ENCODE measurements at places on chromosomes 12 and 14.

DNA sequence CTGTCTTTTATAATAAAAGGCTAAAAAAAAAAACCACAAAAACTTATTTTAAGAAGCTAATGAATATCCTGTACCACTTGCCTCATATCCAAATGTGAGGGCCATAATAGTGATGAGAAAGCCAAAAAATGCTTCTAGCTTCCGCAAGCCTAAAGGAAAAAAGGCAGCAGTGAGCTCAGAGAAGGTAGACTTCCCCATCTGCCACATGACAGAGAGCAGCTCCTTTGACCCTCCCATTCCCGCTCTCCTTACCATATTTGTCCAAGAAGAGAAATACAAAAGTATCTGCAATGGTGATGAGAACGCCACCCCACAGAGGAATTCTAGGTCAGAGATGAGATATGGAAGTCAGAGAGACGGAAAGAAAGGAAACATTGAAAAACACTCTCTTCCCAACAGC lies 27.1 kb downstream of the SLC11A2 start:
- DNase-seq, result no peak

DNA sequence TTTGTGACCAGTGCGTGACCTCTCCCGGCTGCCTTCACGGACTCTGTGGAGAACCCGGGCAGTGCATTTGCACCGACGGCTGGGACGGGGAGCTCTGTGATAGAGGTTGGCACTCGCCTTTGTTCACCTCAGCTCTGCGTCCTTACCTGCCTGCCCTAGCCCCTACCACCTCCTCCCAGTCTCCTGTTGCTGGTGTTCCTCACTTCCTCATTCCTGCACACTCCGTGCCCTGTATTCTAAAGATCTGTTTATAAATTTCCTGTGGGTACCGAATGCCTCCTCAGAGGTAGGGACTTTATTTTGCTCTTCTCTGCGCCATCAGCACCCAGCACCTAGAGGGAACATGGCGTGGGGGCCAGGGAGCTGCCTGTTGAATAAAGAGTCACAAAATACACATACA lies 2.3 kb downstream of the DLK1 start:
- no peak for DNase-seq

GRCh38 chr12:64608901-64609535 lies 1.3 kb upstream of the RASSF3 start:
- no peak for DNase-seq

DNA sequence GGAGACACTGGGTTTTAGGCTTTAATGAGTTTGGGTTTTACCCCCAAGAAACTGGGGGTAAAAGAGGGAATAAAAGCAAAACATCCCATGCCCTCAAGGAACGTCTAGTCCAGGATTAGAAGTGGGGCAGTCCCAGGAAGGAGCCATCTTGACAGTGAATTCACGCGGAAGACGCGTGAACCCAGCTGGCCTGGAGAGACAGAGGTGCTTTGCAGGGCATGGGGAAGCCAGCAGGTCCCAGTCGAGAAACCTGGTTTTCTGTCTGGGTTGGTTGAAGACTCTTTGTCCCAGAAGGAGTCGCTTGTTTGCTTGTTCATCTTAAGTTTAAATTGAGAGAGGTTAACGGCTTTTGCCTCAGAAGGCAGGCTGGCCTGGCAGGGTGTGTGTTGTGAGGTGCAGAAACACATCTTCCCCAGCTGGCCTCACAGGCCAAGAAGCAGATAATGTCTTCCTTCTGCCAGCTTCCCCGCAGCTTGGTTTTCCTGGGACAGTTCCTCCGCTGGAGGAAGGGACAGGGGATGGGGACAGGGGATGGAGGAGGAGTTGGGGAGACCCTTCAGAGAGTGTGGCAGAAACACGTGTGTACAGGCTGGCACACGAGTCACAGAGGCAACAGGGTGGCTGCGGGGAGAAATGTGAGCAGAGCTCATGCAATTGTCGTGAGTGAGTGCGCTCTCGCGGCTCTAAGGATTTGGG lies 18.5 kb upstream of the CD9 start:
- DNase-seq, result no peak

GRCh38 chr14:68395604-68396003 lies 397.3 kb downstream of the ZFP36L1 start:
- DNase-seq, result no peak

DNA sequence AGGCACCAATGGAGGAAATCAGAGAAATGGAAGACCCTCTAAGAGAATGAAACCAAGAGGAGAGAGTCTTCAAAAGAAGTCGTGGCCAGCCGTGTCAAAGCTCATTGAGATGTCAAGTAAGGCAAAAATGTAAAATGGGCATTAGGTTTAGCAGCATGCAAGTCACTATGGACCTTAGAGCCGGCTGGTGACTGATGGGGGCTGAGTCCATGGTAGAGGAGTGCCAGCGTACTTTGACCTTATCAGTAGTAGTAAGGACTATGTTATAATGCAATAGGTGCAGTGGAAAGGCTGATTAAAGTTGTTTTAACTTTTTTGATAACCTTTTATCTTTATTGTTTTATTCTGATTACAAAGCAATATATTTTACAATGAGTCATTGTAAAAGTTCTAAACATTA lies 66.5 kb downstream of the ANO6 start:
- DNase-seq, result no peak

DNA sequence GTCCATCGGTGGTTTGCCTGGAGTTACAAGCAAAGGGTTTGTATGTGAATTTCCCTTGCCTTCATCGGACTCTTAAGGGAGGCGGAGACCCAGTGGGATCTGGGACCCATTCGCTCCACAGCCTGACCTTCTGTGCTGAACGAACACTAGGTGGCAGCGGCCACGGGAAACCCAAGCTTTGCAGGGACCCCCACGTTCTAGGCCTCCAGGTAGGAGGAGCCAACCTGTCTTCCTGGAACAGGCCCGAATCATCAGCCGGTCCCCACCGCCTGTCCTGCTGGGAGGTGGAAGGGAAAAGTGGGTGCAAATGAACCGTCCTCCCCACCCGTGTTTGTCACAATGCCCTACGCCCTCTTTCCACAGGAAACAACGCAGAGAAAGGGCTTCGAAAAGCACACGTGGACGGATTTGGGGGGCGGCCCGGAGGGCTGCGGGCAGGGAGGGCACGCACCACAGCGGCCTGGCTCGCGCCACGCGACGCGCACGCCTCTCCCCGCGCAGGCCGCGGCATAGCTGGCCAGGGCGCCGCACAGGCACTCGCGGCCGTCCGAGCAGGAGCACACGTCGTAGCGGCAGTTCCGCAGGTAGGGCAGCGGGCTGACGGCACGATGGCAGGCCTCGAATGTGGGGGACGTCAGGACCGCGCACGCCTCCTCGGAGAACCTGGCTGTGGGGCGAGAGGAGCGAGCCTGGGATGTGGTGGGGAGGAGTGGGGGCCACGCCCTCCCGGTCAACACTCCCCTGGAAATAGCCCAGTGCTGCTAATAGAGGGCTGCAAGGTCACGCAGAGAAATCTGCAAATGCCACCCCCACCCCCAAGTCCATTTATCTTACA lies 67.8 kb downstream of the VWF start:
- DNase-seq, result no peak

Measured in hematopoietic multipotent progenitor cell treated with erythropoietin and hydrocortisone succinate and interleukin-3 and kit ligand, for 15 days (in vitro differentiated cells).